Progenitor cell of endocrine pancreas (in vitro differentiated cells): ENCODE measurements at places on chromosomes 4 and X. TPM values are rescaled to one million over a fixed set of nuclear protein-coding genes. Genes with fewer than 3 reads are reported as not detected.

- H3K27me3 ChIP-seq: no peaks in the 10 kb centered on the region
- no peaks in the 10 kb centered on the region for H3K36me3 ChIP-seq
- H3K4me1 ChIP-seq: no peaks in the 10 kb centered on the region
Measured at GRCh38 chrX:69995362-69996112, 54.2 kb downstream of the AWAT2 start.

SLC4A4 gene
- total RNA-seq: 281 and 286 TPM in 2 replicates

DNA sequence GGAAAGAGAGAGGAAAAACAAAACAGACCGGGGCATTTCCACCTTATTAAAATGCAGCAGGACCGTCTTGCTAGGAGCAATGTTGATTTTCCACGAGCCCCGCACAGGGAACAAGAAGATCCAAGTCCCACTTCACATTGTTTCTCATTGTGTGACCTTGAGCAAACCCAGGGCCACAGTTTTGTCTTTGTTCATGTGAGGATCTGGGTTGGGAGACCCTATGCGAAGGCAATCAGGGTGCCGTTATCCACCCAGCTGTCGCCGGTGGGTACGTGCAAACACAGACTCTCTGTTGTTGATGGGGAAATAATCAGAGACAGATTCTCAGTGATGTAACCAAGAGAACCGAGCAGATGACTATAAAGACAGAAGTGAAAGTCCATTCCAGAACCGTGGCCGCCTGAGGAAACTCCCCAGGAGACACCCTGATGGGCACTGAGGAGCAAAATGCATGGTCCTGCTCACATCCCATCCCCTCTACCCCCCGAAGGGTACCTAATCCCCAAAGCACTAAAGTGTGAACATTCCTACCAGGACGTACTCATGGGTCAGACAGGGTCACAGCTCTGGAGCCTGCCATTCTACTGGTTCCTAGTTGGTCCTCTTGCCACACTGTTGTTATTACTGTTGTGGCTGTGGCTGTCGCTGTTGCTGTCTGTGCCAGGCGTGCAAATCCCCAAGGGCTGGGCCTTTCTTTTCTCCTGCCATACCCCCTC, 102.7 kb upstream of the RBPJ start:
- no peaks in the 10 kb centered on the region for H3K36me3 ChIP-seq

DNA sequence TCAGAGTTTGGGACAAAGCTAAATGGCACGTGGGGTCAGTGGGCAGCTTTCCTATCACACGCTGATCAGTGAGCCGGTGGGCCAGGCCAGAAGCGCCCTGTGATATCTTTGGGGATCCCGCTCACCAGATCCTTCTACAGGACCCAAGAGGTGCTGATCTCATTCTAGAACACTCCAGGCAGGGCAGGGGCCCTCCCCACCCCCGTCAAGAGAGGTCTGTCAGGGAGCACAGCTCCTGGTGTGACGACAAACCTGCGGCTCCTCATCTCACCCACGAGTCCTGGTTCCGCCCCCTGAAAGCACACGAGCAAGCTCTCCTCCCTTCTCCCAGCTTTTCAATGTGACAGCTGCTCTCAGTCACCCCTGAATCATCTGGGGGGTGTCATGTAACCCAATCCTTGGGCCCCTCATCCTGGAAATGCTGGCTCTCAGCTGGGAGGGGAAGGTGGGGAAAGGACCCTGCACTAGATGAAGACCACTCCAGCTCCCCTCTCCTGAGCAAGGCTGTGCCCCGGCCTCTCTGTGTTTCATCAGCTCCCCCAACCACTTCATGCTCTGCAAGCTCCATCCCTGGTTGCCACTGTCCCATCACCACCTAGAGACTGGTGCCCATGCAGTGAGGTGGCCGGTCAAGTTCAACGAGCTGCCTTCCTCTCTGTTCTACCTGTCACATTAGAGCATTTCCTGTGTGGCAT, 4.6 kb downstream of the HCFC1 start:
- H3K36me3 ChIP-seq: peaks cover 2% of the 10 kb centered on the region
- H3K27me3 ChIP-seq: no peaks in the 10 kb centered on the region
- H3K4me1 ChIP-seq: peaks cover 22% of the 10 kb centered on the region
- no peak overlapping the region for H3K4me3 ChIP-seq

GRCh38 chrX:11640089-11640488, 25.6 kb downstream of the ARHGAP6 start:
- H3K36me3 ChIP-seq: no peaks in the 10 kb centered on the region
- DNase-seq: no peak
- H3K4me1 ChIP-seq: no peaks in the 10 kb centered on the region
- no peaks in the 10 kb centered on the region for H3K27me3 ChIP-seq

GABRG1 gene
- not detected in 2 replicates for total RNA-seq
